ENCODE measurements at places on chromosomes 13 and 19.

- no peak for DNase-seq
These were observed 6.0 kb downstream of the EHD2 start for GRCh38 chr19:47719047-47719859.

- DNase-seq, result no peak
These were observed 960.7 kb upstream of the PCDH9 start for GRCh38 chr13:68190818-68191217.

DNA sequence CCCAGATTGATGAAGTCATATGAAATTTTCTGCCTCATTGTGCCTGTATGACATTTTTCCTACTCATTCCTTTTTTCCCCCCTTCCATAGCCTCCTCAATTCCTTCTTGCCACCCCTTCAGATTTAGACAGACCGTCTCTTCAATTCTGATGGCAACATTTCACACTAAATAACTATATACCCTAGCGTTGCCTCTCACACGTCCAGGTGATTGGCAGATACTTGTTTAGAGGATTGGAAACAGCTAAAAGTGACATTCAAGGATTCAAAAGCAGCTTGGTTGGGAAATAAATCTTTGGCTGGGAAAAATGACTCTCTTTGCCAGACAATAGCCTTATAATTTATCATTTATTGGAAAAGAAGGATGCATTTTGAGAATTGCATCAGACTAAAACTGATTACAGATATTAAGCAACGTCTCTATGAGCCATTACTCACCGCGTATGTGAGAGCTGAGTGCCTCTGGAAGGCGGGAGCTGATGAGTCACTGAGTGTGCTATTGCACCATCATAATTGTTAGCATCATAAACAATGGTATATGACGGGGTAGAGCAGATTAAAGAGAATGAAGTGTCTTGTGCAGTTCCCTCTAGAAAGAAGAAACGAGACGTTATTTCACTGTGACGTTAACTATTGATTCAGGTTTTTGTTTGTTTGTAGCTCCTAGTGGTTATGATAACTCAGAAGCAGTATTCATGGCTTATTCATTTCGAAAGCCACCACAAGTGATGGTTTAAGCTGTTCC, 61.1 kb upstream of the FAM216B start:
- no peak for DNase-seq

GRCh38 chr19:3370214-3370720, 3.9 kb downstream of the NFIC start:
- DNase-seq, result no peak

GRCh38 chr19:34692549-34692948, 15.1 kb downstream of the ZNF302 start:
- DNase-seq, result no peak

DNA sequence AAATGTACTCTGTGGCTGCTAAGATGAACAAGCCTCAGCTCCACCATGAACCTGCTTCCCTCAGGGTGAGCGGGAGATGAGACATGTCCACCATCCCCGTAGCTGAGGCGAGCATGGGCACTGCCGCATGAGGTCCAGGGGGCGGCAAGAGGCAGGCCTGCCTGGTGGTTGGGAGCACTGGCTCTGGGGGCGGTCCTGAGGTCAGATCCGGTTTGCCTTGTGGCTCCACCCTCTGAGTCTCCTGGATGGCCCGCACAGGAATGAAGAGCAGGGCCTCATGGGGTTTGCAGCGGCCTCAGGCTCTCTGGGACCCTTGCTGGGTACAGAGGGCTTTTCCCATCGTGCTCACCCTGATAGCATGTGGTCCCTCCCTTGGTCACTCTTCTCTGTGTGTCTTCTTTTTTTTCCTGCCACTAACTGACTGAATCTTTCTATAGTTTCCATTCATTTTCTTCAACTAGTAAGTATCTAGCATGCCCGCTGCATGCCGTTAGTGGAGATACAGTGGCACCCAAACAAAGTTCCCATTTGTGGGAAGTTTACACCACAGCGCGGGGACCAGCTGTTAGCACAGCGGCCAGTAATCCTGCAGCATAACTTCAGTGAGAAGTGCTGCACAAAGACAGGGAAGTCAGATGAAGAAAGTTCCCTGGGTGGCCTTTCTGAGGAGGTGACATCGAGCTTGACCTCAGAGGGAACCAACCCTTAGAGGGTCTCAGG, 37.3 kb downstream of the CAPN12 start:
- DNase-seq, result no peak

GRCh38 chr13:40680659-40681323, 14.3 kb upstream of the FOXO1 start:
- DNase-seq, result no peak

- no peak for DNase-seq
These were observed 959.9 kb downstream of the DIAPH3 start for GRCh38 chr13:59203855-59204254.

DNA sequence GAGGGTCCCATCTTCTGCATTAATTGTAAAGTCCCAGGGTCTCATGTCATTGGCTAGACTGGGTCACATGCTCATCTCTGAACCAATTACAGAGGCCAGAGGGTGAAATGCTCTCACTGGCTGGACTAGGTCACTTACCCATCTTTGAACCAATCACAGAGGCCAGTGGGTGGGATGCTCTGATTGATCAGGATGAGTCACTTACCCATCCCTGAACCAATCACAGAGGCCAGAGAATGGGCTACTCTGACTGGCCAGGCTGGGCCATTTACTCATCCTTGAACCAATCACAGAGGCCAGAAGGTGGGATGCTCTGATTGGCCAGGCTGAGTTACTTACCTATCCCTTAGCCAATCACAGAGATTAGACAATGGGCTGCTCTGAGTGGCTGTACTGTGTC, 5.3 kb downstream of the MISP start:
- DNase-seq, result no peak

- no peak for DNase-seq
These were observed 7.9 kb upstream of the ZNF606 start for GRCh38 chr19:58010507-58010906.

- no peak for DNase-seq
These were observed 111.0 kb downstream of the KCTD12 start for GRCh38 chr13:76775088-76775740.

DNA sequence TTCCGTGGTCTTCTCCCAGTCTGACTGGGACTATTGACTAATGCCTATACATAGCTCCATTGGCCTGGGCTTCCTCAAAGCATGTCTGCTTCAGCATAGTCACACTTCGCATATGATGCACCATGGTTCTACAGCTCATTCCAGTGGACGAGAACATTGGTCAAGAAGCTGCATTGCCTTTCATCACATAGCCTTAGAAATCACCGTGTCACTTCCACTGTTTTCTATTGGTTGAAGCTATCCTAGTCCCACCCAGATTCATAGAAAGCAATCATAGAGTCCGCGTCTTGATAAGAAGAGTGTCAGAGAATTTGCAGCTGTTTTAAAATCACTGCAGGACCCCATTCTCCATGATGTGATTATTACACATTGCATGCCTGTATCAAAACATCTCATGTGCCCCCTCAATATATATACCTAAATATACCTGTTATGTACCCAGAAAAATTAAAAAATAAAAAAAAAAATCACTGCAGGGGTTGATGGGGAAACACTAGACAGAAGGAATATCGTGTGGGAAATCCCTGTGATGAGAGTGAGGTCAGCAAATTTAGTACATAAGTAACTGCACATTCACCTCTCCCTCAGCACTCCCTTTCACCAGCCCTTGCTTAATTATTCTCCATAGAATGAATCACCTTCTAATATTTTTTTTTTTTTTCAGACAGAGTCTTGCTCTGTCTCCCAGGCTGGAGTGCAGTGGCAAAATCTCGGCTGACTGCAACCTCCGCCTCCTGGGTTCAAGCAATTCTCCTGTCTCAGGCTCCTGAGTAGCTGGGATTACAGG, 2.2 kb upstream of the ARHGAP33 start:
- DNase-seq, result no peak

All from activated CD8-positive, alpha-beta memory T cell treated with anti-CD3 and anti-CD28 coated beads, Interleukin-2, amount 50 U/mL, for 4 hours (primary cell).